ENCODE measurements at places on chromosomes 16 and 17. TPM values are rescaled to one million over a fixed set of nuclear protein-coding genes. Genes with fewer than 3 reads are reported as not detected.

DNA sequence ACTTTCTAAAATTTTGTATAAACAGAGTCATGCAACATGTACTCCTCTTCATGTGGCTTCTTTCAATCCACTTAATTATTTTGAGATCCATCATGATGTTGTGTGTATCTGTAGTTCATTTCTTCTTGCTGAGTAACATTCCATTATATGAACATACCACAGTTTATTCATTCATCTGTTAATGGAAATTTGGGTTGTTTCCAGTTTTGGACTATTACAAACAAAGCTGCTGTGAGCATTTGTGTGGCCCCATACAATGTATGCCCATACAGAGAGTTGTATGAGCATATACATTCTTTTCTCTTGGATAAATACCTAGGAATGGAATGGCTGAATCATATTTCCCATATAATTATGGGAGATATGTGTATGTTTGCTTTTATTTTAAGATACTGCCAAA is 85.6 kb downstream of the CLEC16A start:
- no peak for DNase-seq

DNA sequence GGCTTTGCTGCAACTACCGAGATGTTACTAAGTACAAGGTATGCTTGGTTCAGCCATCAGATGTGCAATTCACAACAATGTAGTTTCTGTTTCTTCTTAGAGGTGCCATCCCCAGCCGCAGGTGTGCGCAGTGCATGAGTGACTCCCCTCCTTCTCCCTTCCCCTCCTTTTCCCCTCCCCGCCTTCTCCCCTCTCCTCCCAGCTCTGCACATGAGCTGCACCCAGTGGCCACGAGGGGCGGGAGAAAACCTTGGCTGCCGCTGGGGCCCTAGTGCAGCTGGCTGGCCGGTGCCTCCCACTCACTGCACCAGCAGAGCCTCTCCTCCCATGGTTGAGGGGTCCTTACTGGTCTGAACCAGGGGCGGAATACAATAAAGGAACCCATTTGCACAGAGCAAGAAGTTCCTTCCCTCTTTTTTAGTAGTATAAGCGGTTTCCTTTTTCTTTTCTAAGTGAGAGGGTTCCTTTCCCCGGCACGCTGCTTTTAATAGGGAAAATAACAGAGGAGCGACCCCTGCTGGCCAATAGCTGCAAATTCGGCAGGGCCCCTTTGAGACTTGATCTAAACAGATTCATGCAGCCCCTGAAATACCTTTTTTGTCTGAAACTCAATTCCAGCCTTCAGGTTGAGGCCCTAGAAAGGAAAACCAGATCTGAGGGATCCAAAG is 7.8 kb upstream of the CCL15 start:
- DNase-seq, result no peak

DNA sequence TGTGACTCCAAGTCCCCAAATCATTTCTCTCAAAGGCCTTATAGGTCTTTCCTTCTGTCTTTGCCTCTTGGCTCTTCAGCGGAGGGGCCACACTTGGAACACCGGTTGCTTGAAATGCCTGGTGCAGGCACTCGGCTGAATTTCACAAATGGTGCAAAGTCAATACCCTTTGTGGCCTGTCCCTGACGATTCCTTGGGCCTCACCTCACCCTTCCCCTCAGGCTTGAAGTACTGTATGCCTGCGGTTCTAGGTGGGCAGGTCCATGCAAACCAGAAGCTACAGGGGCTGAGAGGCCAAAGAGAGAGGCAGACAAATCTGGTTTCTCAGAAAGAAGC is 4.1 kb upstream of the B9D1 start:
- DNase-seq, result no peak

The CACNA1H gene
- 4.7 TPM for polyA plus RNA-seq

- no peak for DNase-seq
Measured at GRCh38 chr17:80938556-80938955, 53.1 kb upstream of the CHMP6 start.

- DNase-seq, result no peak
Measured at GRCh38 chr16:69814561-69814960, 52.4 kb downstream of the WWP2 start.

- DNase-seq, result no peak
Measured at GRCh38 chr16:22235839-22236745, 30.0 kb downstream of the EEF2K start.

DNA sequence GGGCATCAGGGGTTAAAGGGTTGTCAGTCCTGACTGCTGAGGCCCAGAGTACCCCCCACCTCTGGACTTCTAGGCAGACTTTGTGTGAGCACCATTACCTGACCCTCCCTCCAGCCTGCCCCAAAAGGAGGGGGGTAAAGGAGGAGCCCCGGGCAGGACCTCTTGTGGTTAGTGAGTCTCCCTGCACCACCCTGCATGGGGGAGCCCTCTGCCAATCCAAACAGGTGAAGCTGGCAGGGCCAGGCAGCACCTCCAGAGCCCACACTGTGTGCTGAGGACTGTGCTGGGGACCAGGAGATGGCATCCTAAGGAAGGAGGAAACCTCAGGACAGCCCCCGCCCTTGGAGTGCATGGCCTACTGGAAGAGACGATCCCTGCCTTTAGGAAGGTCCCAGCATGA is 2.6 kb upstream of the KRT14 start:
- DNase-seq, result no peak

GRCh38 chr16:21613781-21614180 is 14.4 kb downstream of the METTL9 start:
- DNase-seq, result no peak

- DNase-seq, result no peak
Measured at GRCh38 chr16:27611340-27611739, 61.4 kb downstream of the KATNIP start.

- DNase-seq, result no peak
Measured at GRCh38 chr17:49910094-49910857, 58.7 kb upstream of the DLX4 start.

DNA sequence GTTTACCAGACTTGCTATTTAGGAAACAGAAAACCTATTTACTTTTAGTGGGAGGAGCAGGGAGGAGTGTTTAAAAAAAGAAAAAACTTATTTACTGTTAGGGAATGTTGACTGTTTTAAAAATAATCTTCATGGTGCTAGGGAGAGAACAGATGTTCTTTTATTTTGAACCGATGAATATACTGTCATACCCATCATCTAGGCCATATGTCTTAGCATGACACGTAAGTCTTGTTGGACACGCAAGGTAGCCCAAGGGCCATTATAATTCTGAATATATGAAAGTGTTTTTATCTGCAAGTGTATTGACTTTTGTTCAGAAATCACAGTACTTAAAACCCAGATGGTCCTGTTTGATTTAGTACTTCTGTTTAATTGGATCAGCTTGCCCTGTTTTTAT is 11.6 kb downstream of the WIPF2 start:
- no peak for DNase-seq

DNA sequence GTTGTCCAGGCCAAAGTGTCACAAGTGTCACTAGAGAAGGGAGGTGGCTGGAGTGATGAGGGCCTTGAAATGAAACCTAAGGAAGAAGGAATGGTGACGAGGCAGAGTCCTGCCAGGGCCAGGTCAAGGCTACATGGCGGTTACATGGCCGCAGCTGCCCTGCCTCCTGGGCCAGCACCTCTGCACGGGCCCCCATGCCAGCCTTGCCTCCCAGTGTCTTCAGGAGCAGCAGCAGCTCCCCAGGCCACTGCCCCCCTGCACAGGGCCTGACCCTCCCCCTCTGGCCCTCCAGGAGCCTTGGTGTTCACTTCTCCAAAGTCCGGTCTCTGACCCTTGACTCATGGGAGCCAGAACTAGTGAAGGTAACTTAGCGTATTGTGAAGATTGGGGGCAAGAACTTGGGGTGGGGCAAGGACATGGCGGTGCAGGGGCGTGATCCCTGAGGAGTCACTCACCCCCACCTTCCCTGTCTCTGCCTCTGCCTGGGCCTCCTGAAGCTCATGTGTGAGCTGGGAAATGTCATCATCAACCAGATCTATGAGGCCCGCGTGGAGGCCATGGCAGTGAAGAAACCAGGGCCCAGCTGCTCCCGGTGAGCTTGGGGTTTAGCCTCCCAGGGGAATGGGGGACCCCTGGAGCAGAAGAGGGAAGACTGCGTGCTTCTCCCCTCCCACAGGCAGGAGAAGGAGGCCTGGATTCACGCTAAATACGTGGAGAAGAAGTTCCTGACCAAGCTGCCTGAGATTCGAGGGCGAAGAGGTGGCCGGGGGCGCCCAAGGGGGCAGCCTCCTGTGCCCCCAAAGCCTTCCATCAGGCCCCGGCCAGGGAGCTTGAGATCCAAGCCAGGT is 4.1 kb upstream of the KCTD11 start:
- no peak for DNase-seq

Measured in right lung (tissue), 10 donors.